ENCODE measurements at places on chromosomes 4 and X.

DNA sequence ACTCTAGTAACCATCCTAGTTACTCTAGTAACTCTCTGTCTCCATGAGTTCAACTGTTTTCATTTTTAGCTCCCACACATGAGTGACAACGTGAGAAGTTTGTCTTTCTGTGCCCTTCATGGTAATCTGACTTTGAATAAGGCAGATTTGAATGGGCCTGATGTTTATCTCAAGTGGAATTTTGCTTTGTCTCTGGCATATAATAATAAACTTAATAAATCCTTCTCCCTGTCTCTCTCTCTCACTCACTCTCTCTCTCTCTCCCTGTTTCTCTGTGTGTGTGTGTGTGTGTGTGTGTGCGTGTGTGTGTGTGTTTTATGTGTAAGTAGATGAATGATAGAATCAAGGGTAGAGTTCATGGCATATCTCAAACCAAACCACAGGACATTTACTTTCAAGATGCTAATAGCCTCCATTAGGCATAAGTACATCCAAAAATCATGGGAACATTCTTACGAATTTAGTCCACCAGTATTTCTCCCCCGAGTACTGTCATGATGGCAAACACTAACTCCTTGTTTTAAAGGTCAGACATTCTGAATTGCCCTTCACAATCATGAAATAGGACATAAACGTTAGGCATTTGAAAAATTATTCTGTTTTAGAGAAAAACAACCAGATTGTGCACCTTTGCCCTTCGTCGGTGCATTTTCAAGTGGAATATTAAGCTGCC, 193.1 kb downstream of the SPATA18 start:
- no peak for DNase-seq

DNA sequence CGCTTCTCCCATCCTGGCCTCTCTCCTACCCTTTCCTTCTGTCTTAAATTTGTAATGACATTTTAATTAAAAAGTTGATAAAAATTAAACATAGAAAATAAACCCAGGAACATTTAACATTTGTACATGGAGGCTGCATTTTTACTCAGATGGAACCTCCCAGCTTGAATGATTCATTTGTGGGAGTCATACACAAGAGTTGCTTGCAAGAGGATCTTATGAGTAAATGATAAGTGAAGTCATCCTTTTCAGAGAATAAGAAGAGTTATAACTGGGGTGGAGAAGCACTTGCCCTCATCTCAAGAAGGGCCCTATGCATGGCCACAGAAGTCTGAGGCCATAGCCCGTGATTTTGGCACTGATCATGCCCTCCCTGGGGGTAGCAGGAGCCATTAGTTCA, 482.9 kb upstream of the BOD1L1 start:
- DNase-seq = no peak

DNA sequence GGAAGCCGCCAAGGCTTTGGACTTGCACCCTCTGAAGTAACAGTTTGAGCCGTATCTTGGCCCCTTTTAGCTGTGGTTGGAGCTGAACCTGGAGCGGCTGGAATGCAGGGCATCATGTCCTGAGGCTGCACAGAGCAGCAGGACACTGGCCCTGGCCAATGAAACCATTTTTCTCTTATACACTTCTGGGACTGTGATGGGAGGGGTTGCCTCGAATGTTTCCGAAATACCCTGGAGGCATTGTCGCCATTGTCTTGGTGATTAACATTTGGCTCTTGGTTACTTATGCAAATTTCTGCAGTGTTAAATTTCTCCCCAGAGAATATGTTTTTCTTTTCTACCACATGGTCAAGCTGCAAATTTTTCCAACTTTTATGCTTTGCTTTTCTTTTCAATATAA, 137.2 kb downstream of the MAGEC1 start:
- no peak for DNase-seq

- DNase-seq = no peak
Measured at GRCh38 chrX:103442536-103442901, 66.2 kb downstream of the BEX3 start.

DNA sequence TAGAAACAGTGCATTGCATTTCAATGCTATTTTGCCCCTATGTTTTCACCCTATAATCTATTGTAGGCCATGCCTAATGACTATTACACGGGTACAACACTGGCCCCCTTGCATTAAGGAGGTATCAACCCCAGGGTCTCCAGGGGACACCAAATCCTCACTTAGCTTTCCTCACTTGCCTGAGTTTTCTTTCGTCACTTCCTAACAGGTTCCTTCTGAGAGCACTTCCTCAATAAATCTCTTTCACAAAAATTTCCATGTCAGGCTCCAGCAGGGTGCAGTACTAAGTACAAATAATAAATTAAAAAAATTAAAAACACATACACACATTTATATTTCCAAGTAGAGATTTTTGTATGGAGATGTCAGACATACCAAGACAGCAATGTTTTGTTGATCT, 165.0 kb downstream of the RBM46 start:
- no peak for DNase-seq

- DNase-seq = no peak
Measured at GRCh38 chrX:7286168-7286837, 138.3 kb upstream of the PUDP start.

DNA sequence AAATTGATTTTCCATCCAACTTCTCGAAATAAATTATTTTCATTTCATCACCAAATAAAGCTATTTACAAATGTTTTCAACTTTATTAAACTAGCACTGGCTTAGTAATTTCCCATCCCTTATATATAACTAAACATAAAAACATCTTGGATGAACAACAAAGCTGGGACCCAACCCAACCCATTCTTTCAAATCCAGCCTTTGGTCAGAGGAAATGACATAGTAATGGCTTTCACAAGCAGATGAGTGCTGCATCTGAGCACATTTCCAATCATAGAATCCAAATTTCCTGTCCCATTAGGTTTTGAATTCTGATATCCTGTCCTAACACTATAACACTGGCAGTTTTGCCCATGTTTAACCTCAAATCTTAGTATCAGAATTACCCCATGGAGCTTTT, 7.9 kb upstream of the EMCN start:
- DNase-seq = no peak

Data from NB4 (cell line).